GM12878 (cell line): ENCODE measurements at places on chromosomes 11 and 22. TPM values are rescaled to one million over a fixed set of nuclear protein-coding genes. Genes with fewer than 3 reads are reported as not detected.

The POU2F3 gene
- 0.21 and 0.36 TPM in 2 replicates for total RNA-seq

DNA sequence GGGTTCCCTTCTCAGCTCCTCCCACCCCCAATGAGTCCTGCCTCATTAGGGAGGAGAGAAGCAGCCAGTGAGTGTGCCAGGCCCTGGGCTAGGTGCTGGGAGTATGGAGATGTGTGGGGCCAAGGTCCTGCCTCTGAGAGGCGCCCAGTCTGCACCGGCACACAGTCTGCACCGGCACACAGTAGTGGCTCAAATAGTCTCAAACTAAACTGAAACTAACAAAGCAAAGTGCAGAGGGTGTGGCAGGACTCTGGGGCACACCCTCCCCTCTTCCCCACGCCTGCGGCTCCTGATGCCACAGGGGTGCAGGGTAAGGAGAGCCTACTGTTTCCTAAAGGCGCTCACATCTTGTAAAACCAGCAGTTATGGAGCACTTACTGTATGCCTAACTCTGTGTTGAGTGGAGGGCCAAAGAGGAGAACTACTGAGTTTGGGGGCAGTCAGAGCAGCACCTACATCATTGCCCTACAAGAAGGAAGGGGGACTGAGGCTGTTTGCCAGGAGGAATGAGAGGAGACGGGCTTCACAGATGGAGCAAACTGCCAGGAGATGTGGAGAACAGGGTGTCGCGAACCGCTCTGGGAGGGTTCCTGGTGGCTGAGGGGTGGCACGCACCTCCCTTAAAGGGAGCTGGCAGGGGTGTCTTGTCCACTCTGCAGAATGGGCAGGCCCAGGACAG lies 939 bp upstream of the SH3BP1 start:
- DNase-seq = no peak

GRCh38 chr22:24323233-24323632 lies 52.6 kb downstream of the SPECC1L start:
- DNase-seq = no peak

DNA sequence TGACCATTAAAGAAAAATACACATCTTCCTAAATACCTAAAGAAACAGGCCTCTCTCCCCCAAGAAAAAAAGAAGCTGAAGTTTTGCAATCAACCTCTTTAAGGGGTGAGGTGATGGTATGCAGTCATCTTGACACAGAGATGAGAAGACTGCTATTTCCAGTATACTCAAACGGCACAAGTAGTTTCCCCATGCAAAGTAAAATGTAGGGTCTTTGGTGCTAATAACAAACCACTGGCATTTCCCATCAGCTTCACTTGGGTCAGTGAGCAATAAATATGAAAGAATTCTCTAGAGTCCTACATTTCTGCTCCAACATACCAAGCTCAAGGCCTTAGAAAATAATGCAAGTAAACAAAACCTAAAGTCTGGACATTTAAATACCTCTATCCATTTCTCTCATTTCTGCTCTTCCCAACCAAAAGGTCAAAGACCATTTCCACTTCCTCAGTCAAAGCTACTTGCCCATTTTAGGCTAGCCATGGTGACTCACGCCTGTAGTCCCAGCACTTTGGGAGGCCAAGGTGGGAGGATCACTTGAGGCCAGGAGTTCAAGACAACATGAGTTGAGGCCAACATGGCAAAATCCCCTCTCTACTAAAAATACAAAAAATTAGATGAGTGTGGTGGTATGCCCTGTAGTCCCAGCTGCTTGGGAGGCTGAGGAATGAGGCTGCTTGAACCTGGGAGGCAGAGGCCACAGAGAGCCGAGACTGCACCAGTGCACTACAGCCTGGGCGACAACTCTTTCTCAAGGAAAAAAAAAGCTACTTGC lies 39.5 kb upstream of the CHRNA10 start:
- DNase-seq = no peak

DNA sequence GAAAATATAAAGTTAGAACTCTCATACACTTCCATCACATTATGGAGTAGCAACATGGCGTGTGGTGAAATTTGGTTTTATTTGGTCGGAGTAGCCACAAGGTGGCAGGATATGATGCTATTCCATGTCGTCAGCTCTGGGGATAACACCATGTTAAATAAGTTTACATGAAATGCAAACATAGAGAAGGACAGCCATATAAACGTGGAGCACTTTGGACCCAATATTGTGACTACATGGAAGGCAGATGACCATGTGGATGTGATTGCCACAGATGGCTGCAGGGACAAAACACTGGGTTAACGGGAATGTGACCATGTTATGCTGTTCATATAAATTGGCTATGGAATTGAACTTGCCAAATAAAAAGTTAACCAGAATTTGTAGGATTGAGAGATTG lies 21.0 kb downstream of the OR5M11 start:
- DNase-seq = no peak

DNA sequence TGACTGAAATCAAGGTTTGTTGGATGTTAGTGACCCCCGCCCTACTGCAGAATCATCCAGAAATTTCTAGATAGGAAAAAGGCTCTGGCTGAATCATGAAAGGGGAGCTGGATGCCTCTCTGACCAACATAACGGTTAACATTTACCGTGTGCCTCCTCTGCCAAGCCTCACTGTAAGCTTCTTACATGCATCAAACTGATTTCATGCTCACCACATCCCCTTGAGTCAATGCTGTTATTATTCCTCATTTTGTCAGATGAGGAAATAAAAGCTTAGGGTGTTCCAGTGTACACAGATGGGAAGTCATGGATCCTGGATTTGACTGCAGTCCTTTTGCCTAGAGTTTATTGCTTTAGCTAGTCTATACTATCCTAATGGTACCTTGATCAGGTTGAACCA lies 5.9 kb upstream of the HMOX1 start:
- no peak for DNase-seq

The OR2AG2 gene
- not detected in 2 replicates for total RNA-seq

GRCh38 chr11:5288108-5288905 lies 13.4 kb downstream of the OR51B4 start:
- DNase-seq = no peak

The SMIM35 gene
- total RNA-seq = not detected in 2 replicates

DNA sequence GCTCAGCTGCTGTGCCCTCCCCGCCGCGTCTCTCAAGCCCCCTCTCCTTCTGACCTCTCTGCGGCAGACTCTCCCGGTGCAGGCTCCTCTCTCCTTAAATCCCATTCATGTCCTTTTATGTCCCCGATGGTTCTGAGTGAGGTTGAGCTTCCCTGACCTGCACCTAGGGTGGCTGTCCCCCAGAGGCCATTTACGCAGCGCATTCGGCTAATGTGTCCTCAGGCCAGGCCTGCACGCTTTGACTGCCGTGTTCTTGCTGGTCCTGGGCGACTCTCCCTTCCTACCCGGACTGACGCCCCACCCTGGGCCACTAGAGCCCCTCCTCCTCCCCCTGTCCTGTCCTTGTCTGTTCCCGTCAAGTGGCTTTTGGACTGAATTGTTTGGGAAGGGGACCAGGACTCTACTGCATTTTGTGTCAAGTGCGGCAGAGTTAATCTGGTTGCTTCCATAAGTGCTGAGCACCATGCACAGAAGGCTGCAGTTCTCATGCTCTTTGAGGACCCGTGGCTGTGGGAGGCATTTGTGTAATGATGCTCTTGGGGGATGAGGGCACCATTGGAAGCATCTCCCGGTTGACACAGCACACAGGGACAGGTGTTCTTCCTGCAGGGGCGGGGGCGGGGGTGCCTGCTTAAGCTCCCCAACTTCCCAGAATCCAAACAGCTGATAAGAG lies 37.1 kb downstream of the IGHMBP2 start:
- no peak for DNase-seq
